ENCODE measurements at places on chromosomes 12 and 14. TPM values are rescaled to one million over a fixed set of nuclear protein-coding genes. Genes with fewer than 3 reads are reported as not detected.

DNA sequence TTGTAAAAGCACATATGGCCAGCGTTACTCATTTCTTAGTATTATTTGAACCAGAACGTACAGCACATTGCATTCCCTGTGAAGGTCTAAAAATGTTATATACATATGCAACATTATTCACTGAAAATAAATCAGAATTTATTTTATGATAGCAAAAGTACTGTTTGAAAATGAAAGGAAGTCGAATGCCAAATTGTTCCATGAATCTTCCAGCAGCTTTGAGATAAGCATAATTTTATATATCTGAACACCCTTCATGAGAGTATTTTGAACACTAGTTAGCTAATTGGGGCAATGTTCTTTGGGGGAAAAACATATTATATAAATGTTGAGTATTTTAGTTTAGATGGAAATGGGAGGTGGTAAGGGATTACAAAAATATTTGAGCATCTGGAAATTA, 300.7 kb upstream of the SYT1 start:
- DNase-seq: no peak

The PRH2 gene
- total RNA-seq: not detected

The CLBA1 gene
- total RNA-seq: 0.76 TPM

DNA sequence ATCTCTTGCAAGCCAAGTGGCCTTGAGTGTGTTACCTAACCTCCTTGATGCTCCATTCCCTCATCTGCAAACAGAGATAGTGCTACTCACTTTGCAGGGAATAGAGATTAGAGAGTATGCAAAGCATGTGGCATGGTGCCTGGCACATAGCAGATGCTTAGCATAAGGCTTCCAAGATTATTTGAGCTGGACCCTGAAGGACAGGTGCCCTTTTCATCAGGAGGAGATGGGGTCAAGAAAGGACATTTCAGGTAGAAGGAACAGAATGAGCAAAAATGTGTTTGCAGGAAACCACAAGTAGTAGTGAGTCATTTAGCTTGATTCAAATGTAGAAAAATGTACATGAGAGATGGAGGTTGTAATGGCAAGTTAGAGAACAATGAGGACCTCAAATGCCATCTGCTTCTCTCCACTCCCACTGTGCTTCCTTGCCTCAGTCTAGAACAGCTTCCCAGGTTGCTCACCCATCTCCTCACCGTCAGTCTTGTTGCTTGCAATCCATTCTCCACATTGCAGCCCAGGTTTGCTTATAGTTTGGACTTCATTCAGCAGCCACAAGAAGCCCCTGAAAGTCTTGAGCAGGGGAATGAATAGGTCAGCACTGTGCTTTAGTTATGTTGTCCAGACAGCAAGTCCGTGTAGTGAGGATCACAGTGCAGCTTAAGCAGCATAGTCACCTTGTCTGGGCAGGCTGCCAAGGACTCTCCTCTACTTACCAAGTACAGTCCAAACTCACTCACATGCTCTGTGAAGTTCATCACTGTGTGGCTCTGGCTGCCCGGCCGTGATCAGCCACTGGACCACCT, 536.3 kb upstream of the CCDC196 start:
- DNase-seq: peak; percentile 76

GRCh38 chr12:40921563-40922163, 229.4 kb downstream of the CNTN1 start:
- no peak for DNase-seq

The CHGA gene
- not detected for total RNA-seq

- no peak for DNase-seq
These were observed 112.1 kb downstream of the DAD1 start for GRCh38 chr14:22476887-22477286.

The KERA gene
- total RNA-seq: not detected

DNA sequence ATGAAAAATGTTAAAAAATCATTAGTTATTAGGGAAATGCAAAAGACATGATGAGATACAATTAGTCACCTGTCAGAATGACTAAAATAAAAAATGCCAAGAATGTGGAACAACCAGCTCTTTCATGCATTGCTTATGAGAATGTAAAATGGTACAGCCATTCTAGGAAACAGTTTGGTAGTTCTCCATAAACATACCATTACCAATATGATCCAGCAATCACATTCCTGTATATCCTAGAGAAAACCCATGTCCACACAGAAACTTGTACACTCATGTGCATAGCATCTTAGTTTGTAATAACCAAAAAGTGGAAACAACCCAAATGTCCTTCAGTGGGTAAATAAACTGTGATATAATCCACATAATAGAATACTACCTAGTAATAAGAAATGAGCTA, 245.7 kb downstream of the FUT8 start:
- DNase-seq: no peak

GRCh38 chr12:3277306-3277943, 200.2 kb downstream of the TSPAN9 start:
- DNase-seq: no peak

Measured in heart left ventricle (tissue), 16 donors.